ENCODE measurements at places on chromosomes 5 and 9.

DNA sequence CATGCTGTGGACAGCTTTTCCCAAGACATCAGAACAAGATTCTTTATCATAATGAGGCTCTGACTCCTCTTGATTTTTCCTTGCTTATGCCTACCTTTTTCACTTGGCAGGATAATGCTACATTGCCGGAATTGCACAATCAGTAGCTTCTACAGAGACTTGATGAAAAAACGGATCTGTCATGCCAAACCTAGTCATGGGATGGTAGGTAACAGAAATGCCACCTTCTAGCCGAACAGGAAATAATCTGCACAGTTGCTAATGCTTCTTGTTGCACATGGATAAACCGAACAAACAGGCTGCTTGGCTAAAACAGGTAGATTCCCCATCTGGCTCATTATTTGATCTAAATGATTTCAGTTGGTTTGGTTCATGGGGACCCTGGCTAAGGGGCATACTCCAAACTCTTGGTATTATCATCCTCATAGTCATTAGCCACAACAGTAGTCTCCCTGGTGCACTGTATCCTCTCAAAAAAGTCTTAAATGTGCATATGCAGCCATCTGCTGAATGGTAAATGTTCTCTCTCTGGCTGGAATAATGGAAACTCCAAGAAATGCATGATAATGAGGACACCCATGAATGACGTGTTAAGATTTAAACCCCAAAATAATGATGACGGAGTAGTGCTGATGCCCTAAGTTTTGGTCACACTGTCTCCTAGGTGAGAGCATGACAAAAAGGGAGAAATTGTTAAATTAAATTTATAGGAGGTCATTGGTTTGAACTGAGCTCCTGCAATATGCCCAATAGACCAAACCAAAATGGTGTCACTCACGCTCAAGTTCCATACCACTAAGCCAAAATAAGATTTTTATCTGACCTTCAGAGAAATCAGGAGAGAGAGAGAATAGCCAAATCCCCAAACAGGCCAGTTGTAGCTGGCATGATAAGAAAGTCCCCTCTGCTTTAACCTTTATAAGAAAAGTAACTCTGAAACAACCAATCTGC is 47.0 kb downstream of the RAPGEF1 start:
- H3K36me3 ChIP-seq = no peaks in the 10 kb centered on the region
- H3K4me3 ChIP-seq = no peak overlapping the region
- H3K27me3 ChIP-seq = no peaks in the 10 kb centered on the region
- DNase-seq = no peak
- H3K27ac ChIP-seq = no peak overlapping the region
- H3K4me1 ChIP-seq = no peaks in the 10 kb centered on the region

GRCh38 chr9:636931-637591 is 204.4 kb upstream of the DMRT1 start:
- H3K4me3 ChIP-seq = no peak overlapping the region
- DNase-seq = no peak
- H3K36me3 ChIP-seq = no peaks in the 10 kb centered on the region
- peaks cover 27% of the 10 kb centered on the region for H3K4me1 ChIP-seq

DNA sequence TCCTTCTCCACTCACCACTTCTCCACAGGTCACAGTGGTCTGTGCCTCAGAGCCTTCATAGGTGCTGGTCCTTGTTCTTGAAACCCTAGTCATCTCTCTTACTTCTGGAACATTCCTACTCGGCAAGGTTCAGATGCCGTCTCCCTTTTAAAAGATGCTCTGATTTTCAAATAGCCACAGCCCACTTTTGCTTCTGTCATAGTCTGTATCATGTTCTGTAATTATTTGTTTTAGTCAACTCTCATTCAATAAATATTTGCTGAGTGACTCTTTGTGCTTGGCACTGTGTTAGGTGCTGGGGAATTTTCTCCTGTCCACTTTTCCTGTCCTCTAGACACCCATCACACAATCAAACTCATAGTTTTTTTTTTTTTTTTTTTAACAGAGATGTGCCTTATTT is 181.3 kb upstream of the IL12B start:
- H3K4me1 ChIP-seq = 0 out of 2 replicates have a peak, but pooled peaks cover 9% of the 10 kb centered on the region
- no peaks in the 10 kb centered on the region for H3K27me3 ChIP-seq
- H3K4me3 ChIP-seq = no peak overlapping the region

- no peak overlapping the region for H3K4me3 ChIP-seq
- no peak for DNase-seq
- H3K4me1 ChIP-seq = no peaks in the 10 kb centered on the region
- H3K27ac ChIP-seq = no peak overlapping the region
- H3K27me3 ChIP-seq = no peaks in the 10 kb centered on the region
- no peaks in the 10 kb centered on the region for H3K36me3 ChIP-seq
Measured at GRCh38 chr5:103138202-103138690, 18.1 kb downstream of the PPIP5K2 start.

- H3K36me3 ChIP-seq = no peaks in the 10 kb centered on the region
- no peaks in the 10 kb centered on the region for H3K27me3 ChIP-seq
- no peak overlapping the region for H3K27ac ChIP-seq
- DNase-seq = no peak
Measured at GRCh38 chr5:133232435-133232834, 180.6 kb downstream of the HSPA4 start.

DNA sequence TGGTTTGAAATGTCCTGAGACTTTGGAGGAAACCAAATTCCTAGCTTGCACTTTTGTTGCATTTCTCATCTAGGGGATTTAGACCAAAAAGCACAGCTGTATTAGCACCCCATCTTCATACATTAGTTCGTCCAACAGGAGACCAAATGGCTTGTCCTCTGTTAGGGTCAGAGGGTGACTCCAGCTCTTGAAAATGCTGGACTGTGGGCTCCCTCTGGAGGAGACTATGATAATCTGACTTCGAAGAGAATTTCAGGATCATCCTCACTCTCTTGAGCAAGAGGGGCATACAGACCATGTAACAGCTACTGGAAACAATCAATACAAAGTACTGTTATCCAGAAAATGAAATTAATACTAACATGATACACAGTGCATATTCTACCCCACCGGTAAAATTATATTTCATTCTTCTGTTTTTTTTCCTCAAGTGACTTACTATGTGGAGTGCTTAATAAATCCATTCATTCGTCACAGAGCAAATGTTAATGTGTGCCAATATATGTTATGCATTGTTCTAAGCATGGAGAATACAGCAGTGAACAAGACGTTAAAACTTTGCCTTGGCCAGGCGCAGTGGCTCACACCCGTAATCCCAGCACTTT is 63.7 kb upstream of the PPP2CA start:
- no peaks in the 10 kb centered on the region for H3K36me3 ChIP-seq
- no peak overlapping the region for H3K27ac ChIP-seq
- H3K4me1 ChIP-seq = no peaks in the 10 kb centered on the region
- no peaks in the 10 kb centered on the region for H3K27me3 ChIP-seq

DNA sequence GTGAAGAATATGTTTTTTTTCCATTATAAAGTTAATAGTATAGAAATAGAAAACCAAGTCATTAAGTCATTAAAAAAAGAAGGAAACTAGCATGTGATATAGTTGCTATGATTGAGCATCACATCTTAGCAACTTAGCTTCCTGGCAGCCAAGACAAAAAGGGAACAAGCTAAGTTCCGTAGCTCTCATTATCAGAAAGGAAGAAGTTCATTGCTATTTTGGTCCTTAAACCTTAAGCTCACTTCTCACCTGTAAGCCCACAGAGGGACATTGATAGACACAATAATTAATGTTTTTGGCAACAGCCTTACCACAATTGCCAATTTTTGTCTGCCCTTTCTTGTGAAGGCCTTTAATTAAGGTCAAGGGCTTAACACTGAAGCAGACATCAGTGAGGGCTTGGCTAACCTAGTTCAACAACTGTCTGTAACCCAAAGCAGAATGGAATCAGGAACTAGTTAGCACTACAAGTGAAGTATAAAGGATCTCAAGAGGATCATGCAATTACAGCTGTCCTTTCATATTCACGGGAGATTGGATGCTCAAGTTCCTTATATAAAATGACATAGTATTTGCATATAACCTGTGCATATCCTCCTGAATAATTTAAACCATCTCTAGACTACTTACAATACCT is 24.0 kb upstream of the KLF4 start:
- H3K27ac ChIP-seq = peak overlapping the region; percentile 59
- H3K36me3 ChIP-seq = no peaks in the 10 kb centered on the region
- H3K27me3 ChIP-seq = no peaks in the 10 kb centered on the region
- H3K4me1 ChIP-seq = peaks cover 5% of the 10 kb centered on the region

DNA sequence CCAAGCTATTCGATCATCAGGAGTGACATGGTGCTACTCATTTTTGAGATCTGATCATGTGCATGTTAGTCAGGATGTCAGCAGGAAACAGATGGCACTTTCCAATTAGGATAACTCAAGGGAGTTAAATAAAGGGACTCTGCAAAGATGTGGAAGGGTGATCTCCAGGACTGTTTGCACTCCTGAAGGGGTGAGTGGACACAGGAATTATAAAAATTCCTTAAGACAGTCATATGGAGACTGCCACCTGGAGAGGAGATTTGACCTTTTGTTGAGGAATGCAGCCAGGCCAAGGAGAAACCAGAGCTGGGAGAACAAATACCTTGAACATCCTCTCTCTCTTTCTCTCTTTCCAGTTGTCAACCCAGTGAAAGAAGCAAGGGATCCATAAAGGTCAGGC is 189.1 kb downstream of the GABRG2 start:
- H3K4me1 ChIP-seq = no peaks in the 10 kb centered on the region
- H3K36me3 ChIP-seq = no peaks in the 10 kb centered on the region
- no peaks in the 10 kb centered on the region for H3K27me3 ChIP-seq
- no peak for DNase-seq

DNA sequence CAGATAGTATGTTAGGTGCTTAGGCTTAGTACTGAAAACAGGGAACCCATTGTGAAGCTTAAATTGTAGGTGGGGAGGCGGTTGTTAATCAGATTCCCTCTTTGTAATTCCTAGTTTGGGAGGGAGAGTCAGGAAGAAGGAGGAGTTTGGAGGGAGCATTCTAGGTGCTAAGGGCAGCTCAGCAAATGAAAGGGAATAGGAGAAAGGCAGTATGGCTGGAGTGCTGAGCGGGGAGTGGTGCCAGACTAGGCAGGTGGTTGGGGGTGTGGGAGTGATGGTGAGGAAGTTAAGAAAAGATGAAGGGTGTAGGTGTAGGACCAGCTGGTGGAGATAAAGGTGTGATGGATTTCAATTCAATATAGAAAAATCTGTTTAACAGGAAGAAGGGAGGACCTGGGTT is 11.1 kb upstream of the GARNL3 start:
- no peak for DNase-seq
- no peaks in the 10 kb centered on the region for H3K27me3 ChIP-seq
- no peak overlapping the region for H3K4me3 ChIP-seq
- no peaks in the 10 kb centered on the region for H3K4me1 ChIP-seq
- H3K36me3 ChIP-seq = no peaks in the 10 kb centered on the region

DNA sequence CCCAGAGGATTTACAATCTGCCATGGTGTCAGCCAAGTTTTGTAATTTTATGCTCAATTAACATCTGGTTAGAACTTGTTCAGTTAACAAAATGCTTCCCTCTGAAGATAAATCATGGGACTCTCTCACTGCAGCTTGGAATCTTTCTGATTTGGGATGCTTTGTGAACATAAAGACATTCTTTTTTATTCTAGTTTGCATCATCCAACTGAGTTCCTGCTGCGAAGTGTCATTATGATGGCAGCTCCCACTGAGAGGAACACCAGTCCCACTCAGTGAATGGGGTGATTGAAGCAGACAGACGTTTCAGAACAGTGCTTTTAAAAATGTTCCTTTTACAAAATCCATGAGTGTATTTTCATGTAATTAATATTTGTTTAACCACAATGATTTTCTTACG is 863.8 kb downstream of the TLE4 start:
- H3K27ac ChIP-seq = no peak overlapping the region
- H3K4me1 ChIP-seq = peaks cover 12% of the 10 kb centered on the region
- no peaks in the 10 kb centered on the region for H3K27me3 ChIP-seq
- no peaks in the 10 kb centered on the region for H3K36me3 ChIP-seq

DNA sequence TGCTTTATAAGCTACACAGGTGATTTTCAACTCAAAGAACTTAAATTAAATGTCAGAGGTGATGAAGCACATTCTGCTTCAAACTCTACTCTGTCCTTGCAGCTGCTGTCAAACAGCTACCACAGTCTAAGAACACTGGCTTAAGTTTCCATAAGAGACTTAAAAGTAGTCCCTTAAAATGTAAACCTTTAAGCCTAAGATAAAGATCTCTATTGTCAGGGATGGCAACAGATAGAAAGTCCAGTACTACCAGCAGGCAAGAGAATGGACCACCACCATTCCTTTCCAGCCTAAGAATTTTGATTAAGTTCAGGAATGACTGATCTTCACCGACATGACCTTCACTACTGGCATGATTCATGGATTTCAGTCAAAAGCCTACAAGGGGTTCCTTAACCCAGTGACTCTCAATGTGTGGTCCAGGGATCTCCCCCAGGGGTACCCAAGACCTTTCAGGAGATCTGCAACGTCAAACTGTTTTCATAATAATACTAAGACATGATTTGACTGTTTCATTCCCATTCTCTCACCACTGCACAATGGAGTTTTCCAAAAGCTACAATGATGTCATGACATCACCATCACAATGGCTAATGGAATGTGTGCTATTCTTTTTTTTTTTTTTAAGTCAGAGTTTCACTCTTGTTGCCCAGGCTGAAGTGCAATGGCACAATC is 41.1 kb upstream of the PLPP6 start:
- no peak overlapping the region for H3K4me3 ChIP-seq
- DNase-seq = no peak
- H3K27me3 ChIP-seq = no peaks in the 10 kb centered on the region
- no peaks in the 10 kb centered on the region for H3K36me3 ChIP-seq
- no peaks in the 10 kb centered on the region for H3K4me1 ChIP-seq

DNA sequence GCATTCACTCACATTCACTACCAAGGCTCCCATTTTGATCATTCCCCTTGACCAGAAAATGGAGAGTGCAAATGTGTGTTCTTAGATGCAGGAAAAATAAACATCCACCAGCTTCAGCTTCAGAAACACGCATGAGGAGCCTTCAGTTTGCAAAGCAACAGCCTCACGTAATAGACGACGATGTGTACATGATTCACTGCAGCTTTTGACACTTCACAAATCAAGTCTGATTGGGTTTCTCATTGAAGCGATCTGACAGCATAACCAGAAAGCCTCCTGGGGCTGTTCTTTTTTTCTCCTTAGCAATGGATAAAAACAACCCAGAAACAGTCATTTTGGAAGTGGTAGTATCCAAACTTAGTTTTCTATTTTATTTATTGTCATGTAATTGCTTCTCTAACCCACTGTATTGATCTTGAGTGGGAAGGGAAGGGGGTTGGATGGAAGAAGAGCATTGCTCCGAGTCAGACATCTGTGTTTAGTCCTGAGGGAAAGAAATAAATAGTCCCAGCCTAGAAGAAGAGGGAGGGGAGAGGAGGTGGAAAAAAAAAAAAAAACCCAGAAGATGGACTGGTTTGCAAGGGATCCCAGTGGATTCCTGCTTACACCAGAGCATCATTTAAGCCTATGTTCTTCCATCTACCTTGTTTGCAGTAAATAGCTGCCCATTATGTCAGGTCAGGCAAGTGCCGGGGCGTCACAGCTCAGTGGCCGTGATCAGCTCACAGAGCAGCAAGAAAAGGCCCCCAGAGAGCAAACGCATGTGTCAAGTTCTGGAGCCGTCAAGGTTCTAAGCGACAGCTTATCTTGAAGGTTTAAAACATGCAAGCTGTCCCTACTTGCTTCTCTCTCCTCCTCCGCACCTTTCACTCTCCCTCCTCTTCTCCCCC is 190.2 kb upstream of the SNX2 start:
- no peak overlapping the region for H3K27ac ChIP-seq
- DNase-seq = no peak
- H3K4me1 ChIP-seq = no peaks in the 10 kb centered on the region
- no peaks in the 10 kb centered on the region for H3K36me3 ChIP-seq

- H3K4me1 ChIP-seq = no peaks in the 10 kb centered on the region
- no peak overlapping the region for H3K4me3 ChIP-seq
- DNase-seq = no peak
- no peaks in the 10 kb centered on the region for H3K27me3 ChIP-seq
Measured at GRCh38 chr9:86547571-86547970, 193.4 kb upstream of the TUT7 start.
